ENCODE measurements at places on chromosomes 5 and 9.

- DNase-seq = no peak
Measured at GRCh38 chr9:109270441-109270840, 50.4 kb downstream of the EPB41L4B start.

DNA sequence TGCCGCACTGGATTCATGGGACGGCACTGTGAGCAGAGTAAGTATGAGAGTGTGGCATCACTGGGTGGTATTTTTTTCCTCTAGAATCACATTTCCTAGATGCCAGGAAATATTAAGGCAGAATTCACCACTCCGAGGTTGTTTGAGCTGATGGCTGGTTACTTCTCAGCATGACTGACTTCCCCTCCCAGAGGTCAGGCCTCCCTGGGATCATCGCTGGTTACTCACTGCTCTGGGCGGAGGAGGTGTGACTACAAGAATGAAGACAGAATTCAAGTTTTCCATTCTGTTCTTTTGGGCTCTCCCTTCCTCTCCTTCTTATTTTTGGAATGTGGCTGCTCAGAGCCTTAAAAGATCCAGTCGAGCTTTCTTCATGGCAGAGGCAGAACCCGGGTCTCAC lies 76.6 kb upstream of the PRRC1 start:
- no peak for DNase-seq

GRCh38 chr5:156446526-156446925 lies 119.6 kb downstream of the SGCD start:
- no peak for DNase-seq

DNA sequence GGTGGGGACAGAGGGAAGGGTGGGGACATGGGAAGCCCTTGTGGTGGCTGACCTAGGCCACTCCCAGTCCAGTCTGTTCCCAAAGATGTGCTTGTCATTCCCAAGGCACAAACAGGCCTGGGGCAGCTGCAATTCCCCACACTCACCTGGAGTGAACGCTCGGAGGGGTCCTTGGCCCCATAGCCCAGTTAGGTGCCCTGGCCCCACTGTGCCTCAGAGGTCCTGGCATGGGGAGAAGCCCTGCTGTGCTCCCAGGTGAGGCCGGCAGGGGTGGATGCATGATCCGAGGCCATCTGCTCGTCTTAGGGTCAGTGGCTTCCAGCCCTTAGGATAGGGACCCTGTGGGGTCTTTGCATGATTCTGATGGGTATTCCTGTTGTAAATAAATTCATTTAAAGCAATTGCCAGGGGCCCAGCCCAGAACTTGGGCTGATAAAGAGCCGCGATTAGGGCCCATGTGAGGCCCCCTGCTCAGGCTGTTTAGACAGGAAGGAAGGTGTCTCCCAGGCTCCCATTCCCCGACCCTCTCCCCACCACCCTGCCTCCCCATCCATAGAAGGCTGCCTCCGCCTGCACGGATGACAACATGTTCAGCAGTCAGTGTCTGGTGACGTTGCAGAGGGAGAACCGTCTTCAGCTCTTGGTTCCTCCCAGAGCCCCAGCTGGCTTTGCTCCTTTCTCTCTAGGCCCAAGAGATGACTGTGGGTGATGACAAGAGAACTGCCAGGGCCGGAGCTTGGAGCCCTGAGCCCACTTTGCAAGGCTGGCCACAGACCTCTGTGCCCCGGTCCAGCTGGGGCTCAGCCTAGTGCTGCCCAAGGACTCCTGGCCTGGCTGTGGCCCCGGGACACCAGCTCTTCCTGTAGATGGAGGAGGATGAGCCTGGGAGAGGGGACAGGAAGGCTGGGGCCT lies 28.4 kb upstream of the IRX4 start:
- DNase-seq = no peak

DNA sequence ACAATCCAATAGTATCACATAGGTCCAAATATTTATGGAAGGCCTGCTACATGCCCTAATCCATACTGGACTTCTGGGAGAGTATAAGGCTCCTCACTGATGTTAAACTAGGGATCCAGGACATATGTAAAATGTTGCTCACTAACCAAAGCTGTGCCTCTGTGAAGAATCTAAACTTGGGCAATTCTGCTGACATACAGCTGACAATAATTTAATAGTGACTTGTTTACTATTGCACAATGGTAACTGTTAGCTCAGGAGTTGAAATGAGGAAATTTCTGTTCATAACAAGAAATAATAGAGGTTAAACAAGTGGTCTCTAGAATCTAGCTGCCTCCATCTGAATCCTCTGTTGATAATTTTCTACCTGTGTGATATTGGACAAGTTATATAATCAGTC lies 14.9 kb upstream of the CTXN3 start:
- no peak for DNase-seq

DNA sequence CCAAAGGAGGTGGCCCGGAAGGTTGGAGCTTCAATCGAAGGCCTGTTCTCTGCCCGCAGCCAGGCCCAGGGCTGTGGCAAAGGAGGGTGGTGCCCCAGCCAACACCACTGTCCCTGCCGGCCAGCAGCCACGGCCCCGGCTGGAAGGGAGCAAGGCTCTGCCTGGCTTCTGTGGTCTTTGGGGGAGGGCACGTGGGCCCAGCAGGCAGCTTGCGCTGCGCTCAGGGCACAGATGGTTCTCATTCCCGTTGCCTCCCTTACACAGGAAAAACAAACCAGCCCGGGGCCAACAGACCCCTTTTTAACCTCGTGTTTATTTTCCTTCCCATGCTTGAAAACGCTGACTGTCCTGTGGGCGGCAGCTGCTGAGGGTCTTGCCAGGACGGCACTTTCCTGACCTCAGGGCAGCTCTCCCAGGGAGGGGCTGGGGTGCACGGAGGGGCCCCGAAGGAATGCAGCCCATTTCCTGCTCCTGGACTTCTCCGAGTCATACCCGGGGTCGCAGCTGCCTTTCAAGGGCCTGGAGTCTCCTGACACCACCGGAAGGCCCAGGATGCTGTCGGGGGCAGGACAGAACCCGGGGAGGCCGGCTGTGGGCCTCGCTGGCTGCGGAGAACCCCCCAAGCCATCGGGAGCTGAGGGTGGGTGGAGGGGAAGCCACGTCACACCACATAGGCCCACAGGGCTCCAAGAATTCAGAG lies 1.1 kb upstream of the GPSM1 start:
- DNase-seq = peak; percentile 64

GRCh38 chr5:155556222-155556621 lies 542.7 kb downstream of the KIF4B start:
- DNase-seq = no peak

DNA sequence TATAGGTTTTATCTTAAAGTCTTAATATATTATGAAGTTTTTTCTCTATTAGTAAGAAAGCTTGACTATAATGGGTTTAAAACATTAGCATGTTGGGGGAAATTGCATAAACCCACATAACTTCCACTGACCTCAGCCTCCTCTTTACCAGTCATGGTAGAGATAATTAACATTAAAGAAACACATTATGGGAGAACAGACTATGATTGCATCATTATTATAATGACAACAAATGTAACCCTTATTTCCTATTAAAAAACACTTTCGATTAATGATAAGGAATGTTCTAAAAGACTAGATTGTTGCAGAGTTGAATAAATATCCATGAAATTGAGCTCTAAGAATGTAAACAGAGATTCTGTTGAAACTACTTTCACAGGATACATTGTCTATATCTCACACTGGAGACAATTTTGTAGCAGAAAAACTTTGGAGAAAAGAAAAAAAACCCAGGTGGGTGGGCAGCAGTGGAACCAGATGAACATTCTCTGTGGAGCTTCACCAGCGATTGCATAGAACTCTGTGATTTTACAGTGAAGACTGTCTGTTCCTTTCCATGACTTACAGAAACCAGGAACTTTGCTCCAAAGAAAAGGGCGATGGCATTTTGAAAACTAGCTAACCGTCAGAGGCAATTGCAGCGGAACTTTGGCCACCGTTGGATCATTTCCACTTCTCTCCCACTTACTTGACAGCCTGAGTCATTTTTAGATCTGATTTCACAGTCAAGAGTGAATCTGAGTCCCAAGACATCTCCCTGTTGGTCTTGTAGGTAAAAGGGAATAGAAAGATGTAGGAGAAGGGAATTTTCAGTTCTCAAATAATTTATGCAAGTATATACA lies 21.0 kb upstream of the ERAP2 start:
- no peak for DNase-seq

DNA sequence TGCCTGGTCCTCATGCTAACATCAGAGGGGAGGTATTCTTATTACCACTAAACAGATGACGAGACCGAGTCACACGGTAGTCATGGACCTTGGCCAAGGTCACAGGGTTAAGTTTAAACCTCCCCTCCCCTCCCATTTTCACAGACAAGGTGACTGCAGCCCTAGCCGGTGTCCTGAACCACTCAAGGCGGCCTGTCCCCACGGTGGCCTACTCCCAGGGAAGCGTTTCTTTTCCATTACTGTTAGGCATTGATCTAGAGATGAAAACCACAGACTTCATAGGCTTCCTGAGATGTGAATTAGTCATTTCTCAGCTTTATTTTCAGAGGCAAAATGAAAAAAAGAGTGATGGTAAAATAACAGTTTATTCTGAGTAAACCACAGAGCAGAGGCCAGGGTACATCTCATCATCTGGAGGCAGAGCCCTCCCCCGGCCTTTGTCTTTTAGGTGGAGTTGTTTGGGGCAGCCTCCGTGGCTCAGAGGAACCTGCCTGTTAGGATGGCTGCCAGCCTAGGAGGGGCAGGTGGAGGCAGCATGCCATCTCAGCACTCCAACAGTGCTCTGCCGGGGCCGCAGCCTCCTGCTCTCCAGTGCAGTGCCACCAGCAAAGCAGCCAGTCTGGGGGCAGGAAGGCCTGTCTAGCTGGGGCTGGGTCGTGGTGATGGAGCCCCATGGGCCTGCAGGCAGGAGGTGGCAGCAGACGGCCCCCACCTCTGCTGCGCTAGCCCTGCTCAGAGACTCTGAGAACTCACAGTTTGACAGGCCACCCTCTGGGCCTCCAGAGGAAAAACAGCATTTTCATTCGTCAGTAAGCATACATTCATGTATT lies 71.2 kb downstream of the RAPGEF1 start:
- peak; percentile 56 for DNase-seq

- no peak for DNase-seq
Measured at GRCh38 chr9:98218562-98219363, 26.3 kb upstream of the CORO2A start.

DNA sequence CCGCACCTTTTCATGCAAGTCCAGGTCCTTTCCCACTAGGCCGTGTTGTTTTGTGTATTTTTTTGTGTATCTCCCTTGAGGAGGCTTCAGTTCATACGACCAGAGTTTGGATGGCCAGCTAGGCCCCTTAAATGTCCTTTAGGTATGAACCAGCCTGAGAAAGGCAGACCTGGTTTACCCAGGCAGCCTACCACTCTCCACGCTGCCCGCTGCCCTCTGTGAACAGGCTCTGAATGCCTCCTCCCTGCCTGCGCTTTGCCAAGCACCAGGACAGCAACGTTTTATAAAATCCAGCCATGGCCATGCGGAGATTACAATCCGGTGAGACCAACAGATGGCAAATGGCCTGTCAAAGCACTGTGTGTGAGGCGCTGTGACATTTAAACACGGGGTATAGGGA lies 626 bp upstream of the CLTB start:
- no peak for DNase-seq

DNA sequence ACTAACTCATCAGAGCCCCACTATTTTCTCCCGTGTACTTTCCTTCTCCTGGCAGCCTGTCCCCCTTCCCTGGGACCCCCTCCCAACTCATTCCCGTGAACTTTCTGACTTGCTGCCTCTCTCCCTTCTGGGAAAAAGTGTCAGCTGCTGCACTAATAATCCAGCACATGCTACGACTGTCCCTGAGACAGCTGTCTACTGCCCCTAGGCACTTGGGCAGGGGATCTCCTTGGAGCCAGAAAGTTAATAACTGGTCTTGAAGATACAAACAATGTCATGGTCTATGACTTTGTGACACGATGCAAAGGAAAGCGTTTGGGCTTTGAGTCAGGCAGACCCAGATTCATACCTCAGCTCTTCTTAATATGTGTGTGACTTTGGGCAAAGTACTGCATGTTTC lies 10.1 kb upstream of the RNF183 start:
- no peak for DNase-seq

DNA sequence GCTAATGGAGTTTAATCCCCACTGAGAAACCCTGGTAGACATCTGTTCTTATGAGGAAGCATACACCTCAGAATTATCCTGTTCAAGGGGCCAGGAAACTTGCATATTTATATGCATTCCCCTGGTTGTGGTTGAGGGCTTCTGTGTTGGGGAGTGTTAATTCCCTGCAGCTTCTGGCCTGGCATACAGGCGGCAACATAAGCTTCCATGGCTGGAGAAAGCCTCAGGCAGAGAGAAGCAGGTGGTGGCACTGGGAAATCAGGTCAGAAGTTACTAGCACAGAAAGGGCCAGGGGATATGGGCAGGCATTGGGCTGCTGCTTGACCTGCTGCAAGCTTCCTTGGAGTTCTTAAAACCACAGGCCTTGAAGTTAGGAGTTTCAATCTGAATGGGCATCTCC lies 166.1 kb upstream of the SEMA6A start:
- no peak for DNase-seq

- no peak for DNase-seq
Measured at GRCh38 chr5:78533356-78533755, 115.2 kb downstream of the LHFPL2 start.

DNA sequence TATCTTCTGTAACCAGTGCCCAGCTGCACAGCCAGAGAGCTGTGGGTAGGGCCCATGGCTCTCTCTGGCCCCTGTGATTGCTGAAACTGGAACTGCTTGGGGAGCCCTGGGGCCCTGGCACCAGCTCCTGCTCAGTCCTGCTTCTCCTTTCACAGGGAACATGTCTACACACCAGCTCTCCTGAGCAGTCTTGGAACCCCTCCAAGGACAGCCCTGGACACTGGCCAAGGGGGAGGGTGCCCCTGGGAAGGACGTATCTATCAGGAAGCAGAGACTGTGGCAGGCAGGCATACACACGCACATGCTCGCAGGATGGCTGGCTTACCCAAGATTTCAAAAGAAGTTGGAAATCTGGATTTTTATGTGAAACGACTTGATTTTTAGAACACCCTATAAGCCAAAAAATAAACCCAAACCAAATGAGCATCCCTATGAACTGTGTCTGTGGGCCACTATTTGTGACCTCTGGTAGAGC lies 8.8 kb upstream of the TRAF1 start:
- peak; percentile 58 for DNase-seq

DNA sequence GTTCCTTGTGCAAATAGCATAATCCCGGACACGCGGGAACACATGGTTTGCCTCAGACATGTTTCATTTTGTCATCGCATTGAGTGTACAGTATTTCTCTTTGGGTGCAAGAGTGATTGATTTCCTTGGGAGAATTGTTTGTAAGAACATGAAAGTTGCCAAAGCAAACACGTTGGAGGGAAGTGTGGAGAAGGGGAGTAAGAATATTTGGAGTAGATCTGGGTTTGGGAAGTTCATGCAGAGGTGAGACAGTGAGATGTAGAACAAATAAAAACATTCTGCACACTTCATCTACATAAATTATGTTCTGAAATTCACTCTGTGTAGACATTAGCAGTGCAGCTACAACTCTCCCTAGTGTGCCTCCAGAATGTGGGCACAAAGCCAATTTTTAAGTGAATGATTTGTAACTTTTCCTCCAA lies 24.0 kb downstream of the FOXD1 start:
- no peak for DNase-seq

- DNase-seq = no peak
Measured at GRCh38 chr5:53814819-53815218, 254.4 kb downstream of the NDUFS4 start.

- no peak for DNase-seq
Measured at GRCh38 chr5:5384660-5385330, 37.7 kb upstream of the ICE1 start.

GRCh38 chr9:33436445-33436844 lies 10.9 kb downstream of the AQP3 start:
- DNase-seq = no peak

- DNase-seq = no peak
Measured at GRCh38 chr5:126793097-126793496, 16.2 kb downstream of the LMNB1 start.
